Naive thymus-derived CD4-positive, alpha-beta T cell (primary cell): ENCODE measurements at places on chromosomes 12 and 14. TPM values are rescaled to one million over a fixed set of nuclear protein-coding genes. Genes with fewer than 3 reads are reported as not detected.
A peak's percentile ranks its signal among the peaks of the same experiment; 100 is the strongest.

Gene AVPR1A
- total RNA-seq, result not detected

Gene NGB
- not detected for total RNA-seq

DNA sequence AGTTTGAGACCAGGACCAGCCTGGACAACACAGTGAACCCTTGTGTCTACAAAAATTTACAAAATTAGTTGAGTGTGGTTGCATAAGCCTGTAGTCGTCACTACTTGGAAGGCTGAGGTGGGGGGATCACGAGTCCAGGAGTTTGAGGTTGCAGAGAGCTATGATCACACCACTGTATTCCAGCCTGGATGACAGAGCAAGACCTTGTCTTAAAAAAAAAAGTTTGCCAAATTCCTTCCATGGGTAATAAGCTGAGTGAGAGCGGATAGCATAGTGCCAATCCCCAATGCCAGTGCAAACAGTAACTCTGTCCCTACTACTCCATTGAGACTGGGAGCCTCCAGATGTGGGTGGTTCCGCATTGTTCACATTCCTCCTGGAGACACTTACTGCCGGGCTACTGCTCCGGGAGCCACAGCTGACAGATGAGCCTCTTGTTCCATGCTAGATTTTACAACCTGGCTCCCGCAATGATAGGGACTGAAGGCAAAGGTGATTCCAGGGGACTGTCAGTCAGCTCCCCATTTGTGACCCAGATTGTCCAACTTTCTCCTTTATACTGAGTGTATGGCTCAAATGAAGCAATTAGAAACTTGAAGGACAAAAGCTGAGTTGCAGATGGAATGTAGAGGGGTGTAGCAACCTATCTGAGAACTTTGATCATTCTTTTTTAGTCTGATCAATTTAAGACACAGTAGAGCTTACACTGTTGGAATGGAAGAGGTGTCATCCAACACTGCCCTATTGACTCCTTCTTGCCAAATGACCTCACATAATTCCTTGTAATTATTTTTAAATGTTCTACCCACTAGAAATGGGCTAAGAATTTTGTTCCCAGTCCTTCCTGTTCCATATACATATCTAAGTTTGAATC lies 13.4 kb upstream of the FRMD6 start:
- H3K36me3 ChIP-seq, result no peaks in the 10 kb centered on the region
- no peak overlapping the region for H3K4me3 ChIP-seq
- H3K4me1 ChIP-seq, result no peaks in the 10 kb centered on the region
- no peak for DNase-seq
- no peaks in the 10 kb centered on the region for H3K27me3 ChIP-seq

GRCh38 chr12:51813931-51814310 lies 34.6 kb downstream of the FIGNL2 start:
- H3K36me3 ChIP-seq, result no peaks in the 10 kb centered on the region
- peak overlapping the region; percentile 41 for H3K4me3 ChIP-seq
- no peaks in the 10 kb centered on the region for H3K27me3 ChIP-seq
- DNase-seq, result no peak
- no peak overlapping the region for H3K27ac ChIP-seq
- H3K4me1 ChIP-seq, result peaks cover 7% of the 10 kb centered on the region
